Activated naive CD4-positive, alpha-beta T cell (primary cell): ENCODE measurements at places on chromosomes 7 and 10.

DNA sequence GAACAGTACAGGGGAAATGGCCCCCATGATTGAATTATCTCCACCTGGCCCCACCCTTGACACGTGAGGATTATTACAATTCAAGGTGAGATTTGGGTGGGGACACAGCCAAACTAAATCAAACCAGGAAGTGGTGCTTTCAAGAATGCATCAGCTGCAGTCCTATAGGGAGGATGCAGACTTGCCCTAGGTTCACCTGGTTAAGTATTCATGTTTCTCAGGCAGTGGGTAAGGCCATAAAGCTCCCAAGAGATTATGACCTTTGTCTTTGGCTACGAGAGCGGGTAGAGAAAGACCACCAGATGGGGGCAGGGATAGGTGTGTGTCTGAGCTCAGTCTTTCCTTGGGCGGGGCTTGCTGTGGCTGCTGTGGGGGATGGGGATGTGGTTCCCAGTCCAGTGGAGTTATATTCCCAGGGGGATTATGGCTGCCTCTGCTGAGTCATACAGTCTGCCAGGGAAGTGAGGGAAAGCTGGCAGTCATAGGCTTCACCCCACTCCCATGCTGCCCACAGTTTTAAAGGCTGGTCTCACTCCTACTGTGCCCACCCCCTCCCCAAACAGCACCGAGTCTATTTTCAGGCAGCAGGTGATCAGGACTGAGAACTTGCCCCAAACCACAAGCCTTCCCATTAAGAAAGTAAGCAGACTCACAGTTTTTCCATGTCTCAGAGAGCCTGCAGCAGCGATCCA is 8.4 kb upstream of the R3HCC1L start:
- no peak for DNase-seq

- no peak for DNase-seq
Measured at GRCh38 chr10:93346694-93347093, 135.4 kb downstream of the MYOF start.

DNA sequence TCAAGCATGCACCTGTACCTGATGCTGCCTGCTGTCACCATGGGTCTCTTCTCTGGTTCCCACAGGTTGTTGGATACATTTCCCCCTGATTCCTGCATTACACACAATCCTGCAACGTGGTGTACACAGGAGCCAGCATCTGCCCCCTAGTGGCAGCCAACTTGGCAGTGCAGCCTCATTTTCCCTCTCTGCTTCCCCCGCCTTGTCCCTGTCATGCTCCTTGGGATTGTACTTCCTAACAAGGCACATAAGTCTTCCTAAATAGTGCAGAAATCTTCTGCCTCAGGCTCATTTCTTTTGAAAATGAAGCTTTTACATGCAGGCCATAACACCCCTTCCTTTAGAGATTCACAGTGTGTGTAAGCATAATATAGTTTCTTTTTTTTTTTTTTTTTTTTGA is 387.5 kb downstream of the CCSER2 start:
- no peak for DNase-seq

- DNase-seq = no peak
Measured at GRCh38 chr10:91549262-91549661, 83.6 kb downstream of the PPP1R3C start.

- DNase-seq = no peak
Measured at GRCh38 chr10:310371-310770, 175.1 kb downstream of the ZMYND11 start.

- no peak for DNase-seq
Measured at GRCh38 chr7:33258491-33258951, 129.2 kb downstream of the BBS9 start.

GRCh38 chr10:19461588-19461987 is 354.6 kb upstream of the PLXDC2 start:
- no peak for DNase-seq
